ENCODE measurements at places on chromosomes 3 and 15.
A peak's percentile ranks its signal among the peaks of the same experiment; 100 is the strongest.

GRCh38 chr15:63056829-63057228 lies 14.3 kb downstream of the TPM1 start:
- no peak for DNase-seq

- no peak for DNase-seq
Measured at GRCh38 chr15:63084806-63085205, 36.9 kb upstream of the LACTB start.

GRCh38 chr3:178802993-178803693 lies 266.9 kb downstream of the KCNMB2 start:
- DNase-seq = no peak

DNA sequence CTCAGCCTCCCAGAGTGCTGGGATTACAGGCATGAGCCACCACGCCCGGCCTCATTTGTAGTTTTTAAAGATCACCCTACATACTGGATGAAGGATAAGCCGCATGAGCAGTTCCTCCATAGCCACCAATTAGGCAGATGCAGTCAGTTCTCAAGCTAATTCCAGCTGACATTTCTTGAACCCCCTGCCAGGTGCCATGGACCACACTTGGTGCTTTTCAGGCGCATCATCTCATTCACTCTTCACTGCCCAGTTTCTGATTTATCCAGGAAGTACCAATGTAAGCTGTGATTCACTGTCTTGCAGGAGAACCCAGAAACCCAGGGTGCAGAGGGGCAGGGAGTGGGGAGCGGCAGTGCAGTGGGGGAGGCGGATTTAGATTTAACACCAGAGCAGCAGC lies 56.5 kb upstream of the RASA2 start:
- no peak for DNase-seq

DNA sequence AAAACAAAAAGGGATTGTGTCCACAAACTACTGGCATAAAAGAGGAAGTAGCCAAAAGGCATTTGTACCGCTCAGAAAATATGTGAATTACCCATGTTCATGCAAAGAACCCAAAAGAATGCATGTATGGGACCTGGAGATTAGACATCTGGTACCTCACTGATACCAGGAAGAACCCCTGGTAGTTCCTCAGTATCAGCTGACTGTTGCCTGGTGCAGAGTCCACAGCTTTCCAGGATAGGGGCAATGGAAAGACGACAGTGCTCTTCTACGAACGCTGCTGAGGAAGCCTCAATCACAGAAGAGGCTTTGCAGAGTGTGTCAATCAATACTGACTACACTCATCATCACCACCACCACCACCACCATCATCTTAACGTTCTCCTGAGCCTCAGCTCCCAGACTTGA lies 63.3 kb downstream of the ATP8B4 start:
- DNase-seq = no peak

GRCh38 chr15:100928632-100929280 lies 9.6 kb downstream of the LRRK1 start:
- DNase-seq = no peak

GRCh38 chr3:160869825-160870224 lies 113.8 kb downstream of the PPM1L start:
- DNase-seq = no peak

- DNase-seq = no peak
Measured at GRCh38 chr3:37502621-37503020, 328.2 kb upstream of the LRRFIP2 start.

- no peak for DNase-seq
Measured at GRCh38 chr3:38595393-38595792, 54.1 kb downstream of the SCN5A start.

GRCh38 chr3:177279118-177279815 lies 82.0 kb upstream of the TBL1XR1 start:
- DNase-seq = no peak

DNA sequence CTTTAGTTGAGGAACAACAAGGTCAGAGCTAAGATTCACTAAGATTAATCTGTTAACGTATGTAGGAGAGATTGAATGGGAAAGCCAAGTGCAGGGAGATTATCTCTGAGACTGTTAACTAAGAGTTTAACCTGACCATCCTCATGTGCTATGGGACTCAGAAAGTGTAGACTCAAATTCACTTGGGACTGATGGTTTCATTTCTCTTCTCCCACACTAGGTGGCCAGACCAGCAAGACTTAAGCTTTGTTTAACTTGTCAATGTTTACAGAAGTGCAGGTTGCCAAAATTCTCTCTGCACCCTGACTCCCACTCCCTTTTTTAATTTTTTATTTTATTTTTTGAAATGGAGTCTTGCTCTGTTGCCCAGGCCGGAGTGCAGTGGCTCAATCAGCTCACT lies 6.3 kb upstream of the HEXA start:
- DNase-seq = no peak

- DNase-seq = peak; percentile 38
Measured at GRCh38 chr3:186976837-186977750, 46.8 kb downstream of the ST6GAL1 start.

- no peak for DNase-seq
Measured at GRCh38 chr3:133413161-133414020, 13.5 kb downstream of the BFSP2 start.

DNA sequence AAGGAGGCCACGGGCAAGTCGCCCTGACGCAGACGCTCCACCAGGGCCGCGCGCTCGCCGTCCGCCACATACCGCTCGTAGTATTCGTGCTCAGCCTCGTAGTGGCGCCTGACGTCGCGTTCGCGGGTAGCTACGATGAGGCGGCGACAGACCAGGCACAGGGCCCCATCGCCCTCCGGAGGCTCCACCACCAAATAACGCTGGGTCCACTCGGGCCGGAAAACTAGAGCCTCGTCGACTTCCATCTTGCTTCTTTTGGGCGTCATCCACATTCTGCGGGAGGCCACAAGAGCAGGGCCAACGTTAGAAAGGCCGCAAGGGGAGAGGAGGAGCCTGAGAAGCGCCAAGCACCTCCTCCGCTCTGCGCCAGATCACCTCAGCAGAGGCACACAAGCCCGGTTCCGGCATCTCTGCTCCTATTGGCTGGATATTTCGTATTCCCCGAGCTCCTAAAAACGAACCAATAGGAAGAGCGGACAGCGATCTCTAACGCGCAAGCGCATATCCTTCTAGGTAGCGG lies at the start of gene EPM2AIP1:
EPM2AIP1 (minus strand) TSS at position 326 of the 520 bp plus-strand sequence; CDS start at position 272, 54 bp downstream.
- no peak for DNase-seq

DNA sequence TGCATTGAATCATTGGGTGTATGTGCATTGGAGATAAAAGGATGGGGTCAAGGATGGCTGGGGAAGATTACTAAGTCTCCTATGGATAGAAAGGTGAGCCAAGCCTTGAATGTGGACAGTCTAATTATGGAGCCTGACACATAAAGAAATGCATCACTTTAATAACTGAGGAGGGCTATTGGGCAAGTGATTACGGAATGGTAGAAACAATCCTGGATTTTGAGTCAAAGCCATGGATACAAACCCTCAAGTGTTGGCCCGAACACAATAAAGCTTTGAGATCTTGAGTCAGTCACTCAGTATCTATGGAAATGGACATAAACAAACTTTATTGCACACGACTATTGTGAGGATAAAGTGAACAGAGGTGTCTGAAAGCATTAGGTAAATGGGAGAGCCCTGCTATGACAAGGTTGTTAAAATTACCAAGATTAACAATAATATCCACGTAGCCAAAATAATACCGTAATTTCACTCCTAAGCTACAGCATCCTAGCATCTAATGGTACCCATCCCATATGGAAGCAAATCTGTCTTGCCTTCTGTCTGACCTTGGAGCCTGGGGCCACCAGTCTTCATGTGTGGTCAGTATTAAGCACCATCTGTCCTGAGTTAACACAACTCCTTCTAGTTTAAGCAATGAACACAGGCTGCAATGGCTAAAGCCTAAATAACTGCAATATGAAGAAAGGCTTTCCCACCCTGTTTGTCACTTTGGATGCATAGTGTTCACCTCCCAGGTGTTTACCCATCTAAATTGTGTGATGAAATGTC lies 136.9 kb upstream of the PRICKLE2 start:
- no peak for DNase-seq

GRCh38 chr3:3798631-3799113 lies 559 bp upstream of the LRRN1 start:
- DNase-seq = no peak

DNA sequence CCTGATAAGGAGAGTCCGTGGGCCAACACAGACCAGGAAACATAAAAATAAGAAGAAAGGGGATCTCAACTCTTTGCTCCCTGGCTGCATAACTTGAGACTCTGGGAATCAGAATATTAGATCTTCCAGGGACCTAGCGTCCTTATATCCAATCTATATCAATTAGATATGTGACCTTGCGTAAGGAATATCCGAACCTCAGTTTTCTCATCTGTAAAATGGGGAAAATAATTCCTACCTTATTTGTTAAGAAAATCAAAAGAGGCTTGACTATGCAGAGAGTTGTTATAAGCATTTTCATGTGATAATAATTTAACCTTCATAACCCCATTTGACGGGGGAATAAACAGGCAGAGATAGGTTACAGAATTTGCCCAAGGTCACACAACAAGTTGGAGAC lies 7.1 kb upstream of the LIPC start:
- no peak for DNase-seq

DNA sequence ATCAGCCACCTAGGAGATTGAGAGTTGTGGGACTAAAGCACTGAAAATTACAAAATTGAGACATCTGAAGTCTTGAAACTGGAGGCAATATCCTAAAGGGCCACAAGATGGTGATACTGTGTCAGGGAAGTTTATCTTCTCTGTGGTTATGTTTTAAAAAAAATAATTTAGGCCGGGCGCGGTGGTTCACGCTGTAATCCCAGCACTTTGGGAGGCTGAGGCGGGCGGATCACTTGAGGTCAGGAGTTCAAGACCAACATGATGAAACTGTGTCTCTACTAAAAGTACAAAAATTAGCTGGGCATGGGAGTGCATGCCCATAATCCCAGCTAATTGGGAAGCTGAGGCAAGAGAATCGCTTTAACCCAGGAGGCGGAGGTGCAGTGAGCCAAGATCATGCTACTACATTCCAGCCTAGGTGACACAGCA lies 17.9 kb upstream of the NIT2 start:
- no peak for DNase-seq

GRCh38 chr3:27134171-27134796 lies 234.9 kb downstream of the NEK10 start:
- no peak for DNase-seq

DNA sequence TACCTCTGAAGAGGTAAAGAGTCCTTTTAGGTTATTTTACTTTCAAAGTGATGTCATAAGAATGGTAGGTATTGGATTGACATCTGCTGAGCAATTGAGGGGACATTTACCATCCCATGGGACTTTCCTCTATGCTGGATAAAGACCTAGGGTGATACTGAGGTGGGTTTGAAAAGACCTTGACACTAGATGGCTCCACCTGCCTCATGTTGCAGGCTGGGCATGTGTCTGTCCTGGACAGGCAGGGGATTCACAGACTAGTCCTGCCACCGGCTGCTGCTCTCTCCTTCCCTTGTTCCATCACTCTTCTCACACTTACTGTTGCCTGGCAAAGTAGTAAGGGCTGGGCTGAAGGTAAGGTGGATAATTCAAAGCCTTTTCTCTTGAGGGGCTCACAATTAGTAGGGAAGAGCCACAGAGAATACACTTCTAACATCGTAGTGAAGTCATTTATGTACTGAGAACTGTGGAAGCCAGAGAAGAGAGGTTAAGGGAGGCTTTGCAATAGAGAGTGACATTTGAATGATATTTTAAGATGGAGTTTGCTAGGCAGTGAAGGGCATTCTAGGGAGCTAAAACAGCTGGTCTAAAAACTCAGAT lies 27.7 kb downstream of the TRAK1 start:
- DNase-seq = no peak

DNA sequence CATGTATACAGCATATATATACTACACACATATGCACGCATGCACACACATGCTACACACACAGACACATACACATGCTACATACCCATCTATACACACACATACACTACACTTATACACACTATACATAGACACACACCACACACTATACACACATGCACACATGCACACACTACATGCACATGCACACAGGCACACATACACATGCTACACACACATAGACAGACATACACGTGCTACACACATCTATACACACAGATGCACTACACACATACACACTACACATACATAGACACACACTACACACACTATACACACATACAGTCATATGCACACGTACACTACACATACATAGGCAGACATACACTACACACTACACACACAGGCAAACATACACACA lies 51.2 kb upstream of the PRR20G start:
- DNase-seq = no peak

DNA sequence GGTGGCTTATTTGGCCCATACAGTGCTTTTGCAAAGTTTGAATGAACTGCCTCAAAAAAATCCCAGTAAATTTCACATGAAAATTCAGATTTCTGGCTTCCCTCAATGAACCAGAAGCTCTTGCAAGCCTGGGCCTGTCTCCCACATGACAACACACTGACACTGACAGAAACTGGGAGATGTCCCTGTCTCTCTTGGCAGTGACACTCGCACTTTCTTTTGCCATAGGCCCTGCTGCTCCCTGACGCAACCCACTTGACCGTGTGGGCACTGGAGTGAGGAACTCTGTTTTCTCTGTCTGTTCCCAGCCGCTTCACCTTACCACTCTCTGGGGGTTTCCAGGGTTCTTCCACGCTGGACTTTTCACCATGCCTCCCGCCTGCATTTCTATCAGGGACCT lies 524.5 kb downstream of the SHQ1 start:
- no peak for DNase-seq

GRCh38 chr15:83129791-83130190 lies 22.3 kb downstream of the TM6SF1 start:
- DNase-seq = no peak

- DNase-seq = no peak
Measured at GRCh38 chr15:88331291-88331690, 74.8 kb upstream of the NTRK3 start.
